Gastroesophageal sphincter (tissue), 4 donors: ENCODE measurements at places on chromosomes 1 and 21. TPM values are rescaled to one million over a fixed set of nuclear protein-coding genes. Genes with fewer than 3 reads are reported as not detected.
A peak's percentile ranks its signal among the peaks of the same experiment; 100 is the strongest.

GRCh38 chr1:20069874-20070273 lies at the start of gene PLA2G5:
TSS of gene PLA2G5 (plus strand) at chr1:20070194. CDS start at chr1:20084831, 14,637 bp downstream.
- peak; percentile 88 for ATAC-seq

DNA sequence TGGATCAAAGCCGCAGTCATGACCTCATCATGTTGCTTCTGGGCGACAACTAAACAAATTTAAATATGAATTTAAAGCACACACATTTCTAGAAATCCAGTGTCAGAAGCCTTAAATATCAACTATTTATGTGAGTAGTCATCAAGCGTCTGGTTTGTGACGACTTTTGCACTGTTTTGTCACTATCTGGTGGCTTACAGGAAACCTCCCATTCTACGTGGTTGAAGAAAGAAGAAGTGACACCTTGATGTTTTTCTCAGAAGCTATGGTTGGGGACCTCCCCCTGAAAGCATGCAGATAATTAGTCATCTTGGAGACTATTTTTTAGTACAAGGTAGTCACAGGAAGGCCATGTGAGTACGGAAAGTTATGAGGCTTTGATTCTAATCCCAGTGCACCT lies 58.5 kb downstream of the TENT5C start:
- no peak for ATAC-seq

- ATAC-seq: no peak
These were observed 76.6 kb upstream of the KIAA0040 start for GRCh38 chr1:175269151-175269550.

GRCh38 chr1:209805875-209806760 lies at the start of gene IRF6:
TSS of gene IRF6 (minus strand) at chr1:209806142. CDS start at chr1:209801413, 4,729 bp downstream.
- peak; percentile 77 for ATAC-seq

DNA sequence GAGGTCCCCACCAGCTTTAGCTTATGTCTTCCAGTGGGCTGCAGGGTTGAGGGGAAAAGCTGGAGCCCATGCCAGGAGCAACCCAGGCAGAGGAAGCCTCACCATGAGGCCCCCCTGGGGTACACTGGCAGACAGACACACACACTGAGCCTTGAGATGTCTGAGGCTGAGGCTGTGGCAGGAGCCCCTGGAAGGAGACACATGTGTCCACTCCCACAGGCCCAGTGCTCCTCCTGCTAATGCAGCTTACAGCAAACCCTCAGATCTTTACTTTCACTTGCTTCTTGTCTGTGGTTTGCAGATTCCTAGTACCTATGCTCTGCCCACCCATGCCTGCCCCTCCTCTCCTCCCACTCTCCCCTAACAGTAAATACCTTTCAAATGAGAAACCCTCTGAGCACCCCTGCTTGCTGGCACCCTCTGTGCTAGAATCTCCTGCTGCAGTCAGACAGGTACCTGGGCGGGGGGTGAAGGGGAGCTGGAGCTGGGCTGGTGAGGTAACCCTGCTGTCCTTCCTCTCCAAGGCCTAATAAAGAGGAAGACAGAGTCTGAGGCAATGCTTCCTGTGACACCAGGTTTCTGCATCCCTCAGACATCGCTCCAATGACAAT lies 63.4 kb upstream of the NEK2 start:
- ATAC-seq: no peak

GRCh38 chr1:237032029-237032428 lies 10.0 kb upstream of the RYR2 start:
- ATAC-seq: no peak

DNA sequence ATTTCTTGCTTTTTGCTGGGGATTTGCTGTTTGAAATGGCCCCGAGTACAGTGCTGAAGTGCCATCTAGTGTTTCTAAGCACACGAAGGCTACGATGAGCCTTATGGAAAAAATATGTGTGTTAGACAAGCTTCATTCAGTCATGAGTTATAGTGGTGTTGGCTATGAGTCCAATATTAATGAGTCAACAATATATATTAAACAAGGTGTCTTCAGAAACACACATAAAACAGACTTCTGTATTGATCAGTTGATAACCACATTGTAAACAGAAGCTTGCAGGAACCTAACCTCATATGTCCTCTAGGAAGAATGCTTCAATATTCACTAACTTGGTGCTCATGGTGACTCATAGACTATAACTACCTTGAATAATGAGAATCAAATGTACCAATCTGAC lies 1.7 kb upstream of the GJB5 start:
- ATAC-seq: no peak

GRCh38 chr21:42091899-42092508 lies 20.9 kb downstream of the UMODL1 start:
- no peak for ATAC-seq

- peak; percentile 86 for ATAC-seq
These were observed 145.5 kb upstream of the NRIP1 start for GRCh38 chr21:15210235-15210678.

DNA sequence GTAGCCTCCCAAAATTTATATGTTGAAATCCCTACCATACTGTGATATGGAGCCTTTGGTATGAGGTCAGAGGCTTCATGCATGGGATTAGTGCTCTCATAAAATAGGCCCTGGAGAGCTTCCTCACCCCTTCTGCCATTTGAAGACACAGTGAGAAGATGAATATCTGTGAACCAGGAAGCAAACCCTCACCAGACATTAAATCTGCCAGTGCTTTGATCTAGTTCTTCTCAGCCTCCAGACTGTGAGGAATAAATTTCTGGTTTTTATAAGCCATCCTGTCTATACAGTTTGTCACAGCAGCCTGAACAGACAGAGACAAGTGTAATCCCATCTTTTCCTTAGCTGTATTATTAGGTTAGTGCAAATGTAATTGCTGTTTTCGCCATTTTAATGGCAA lies 88.4 kb downstream of the OLFML2B start:
- ATAC-seq: no peak

DNA sequence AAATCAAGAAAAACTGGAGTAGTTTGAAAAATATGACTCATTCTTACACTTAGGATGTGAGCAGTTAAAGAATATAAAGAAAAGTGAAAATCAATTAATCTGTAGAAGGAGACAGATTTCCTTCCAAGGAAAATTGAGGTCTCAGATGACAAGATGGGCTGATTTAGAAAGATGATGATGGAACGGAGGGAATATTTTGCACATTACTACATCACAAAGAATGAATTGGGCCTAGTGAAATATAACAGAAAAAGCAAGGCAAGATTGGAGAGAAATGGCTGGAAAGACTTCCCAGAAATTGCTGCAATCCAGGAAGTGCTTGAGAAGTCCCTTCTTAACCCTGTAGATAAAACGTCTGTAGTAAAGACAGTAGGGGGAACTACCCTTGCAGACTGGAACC lies 169.1 kb upstream of the SYT6 start:
- ATAC-seq: no peak

GRCh38 chr1:101964708-101965107 lies 32.0 kb downstream of the OLFM3 start:
- ATAC-seq: no peak

DNA sequence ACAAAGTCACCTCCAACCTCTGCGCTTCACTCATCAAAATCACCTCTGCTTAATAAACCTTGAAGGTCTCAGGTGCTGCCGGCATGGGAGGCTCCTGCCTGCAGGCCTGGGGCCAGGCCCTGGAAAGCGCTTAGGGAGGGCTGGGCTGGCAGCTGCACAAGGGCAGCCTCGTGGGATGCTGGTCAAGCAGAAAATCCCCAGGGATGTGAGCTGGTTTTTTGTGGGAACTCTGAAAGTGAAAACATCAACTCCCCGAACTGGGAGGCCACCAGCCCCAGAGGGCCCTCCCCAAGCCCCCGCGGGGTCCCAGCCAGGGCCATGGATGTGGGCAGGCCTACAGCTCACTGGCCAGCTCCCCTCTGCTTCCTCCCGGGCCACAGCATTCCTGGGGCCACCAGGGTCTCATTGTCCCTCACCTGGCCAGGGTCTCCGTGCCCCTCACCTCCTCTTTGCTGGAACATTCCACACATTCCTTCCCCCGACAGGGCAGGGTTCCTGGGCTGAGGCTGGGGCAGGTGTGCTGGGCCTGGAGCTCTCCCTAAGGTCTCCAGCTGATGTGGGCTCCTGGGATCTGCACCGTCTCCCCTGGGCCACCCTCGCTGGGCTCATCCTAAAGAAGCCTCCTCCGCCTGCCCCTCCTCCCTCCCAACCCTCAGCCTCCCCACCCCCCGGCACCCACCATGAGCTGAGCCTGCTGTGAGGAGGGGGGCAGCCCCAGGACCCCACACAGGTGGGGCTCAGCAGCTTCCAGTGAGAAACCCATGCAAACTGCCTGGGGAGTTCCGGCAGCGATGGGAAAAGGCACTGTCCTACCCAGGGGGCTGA lies 36.0 kb upstream of the POFUT2 start:
- ATAC-seq: no peak

GRCh38 chr1:229217716-229218115 lies 53.2 kb upstream of the RAB4A start:
- ATAC-seq: no peak

DNA sequence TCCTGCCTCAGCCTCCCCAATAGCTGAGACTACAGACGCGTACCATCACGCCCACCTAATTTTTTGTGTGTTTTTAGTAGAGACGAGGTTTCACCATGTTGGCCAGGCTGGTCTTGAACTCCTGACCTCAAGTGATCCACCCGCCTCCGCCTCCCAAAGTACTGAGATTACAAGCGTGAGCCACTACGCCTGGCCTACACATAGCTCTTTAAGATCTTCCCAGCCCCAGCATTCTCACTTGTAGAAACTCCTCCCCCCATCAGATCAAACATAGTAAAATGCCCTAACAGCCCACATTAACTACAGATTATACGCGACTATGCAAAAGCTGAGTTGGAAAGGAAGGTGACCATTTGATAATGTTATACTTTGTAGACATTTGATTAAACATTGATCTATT lies 634.8 kb downstream of the MATN1 start:
- ATAC-seq: no peak

- ATAC-seq: no peak
These were observed 4.4 kb upstream of the UTP25 start for GRCh38 chr1:209823143-209824041.

GRCh38 chr1:166875302-166875733 lies 746 bp downstream of the TADA1 start:
- ATAC-seq: no peak

DNA sequence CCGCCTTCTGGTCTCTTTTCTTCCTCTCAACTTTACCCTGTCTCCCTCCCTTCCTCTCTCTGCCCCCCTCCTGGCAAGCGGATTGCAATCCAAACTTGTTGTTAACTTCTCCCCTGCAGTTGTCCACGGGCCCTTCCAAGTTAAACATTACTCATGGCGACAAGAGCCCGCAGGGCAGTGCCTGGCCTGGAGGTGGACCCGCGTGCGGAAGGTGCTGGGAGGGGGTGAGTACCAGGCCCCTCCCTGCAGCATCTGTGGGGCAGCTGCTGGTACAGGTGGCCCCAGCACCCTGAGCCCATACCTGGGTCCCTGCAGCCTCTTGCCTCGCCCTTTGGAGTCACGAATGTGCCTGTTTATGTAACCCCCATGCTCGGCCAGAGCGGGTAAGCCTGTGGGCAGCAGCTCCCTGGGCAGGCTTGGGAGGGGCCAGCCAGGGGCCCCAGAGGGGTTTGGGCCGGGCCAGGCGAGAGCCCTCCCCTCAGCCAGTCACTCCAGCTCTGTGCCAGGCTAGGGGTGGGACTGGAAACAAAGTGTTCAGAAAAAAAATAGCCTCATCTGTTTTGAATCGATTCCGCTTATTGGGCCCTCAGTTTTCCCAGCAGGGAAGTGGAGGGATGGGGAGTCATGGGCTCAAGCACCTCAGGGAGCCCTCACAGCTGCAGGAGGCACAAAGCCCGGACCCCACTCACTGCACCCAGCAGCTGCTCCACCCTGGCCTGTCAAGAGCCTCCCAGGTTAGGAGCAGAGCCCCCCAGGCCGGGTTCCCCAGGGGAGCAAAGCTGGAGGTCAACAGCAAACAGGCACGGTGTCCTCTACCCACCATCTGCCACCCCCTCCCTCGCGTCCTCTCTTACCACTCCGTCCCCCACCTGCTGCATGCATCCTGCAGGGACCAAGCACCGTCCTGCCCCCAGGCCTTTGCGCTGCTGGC lies 14.0 kb upstream of the FAAP20 start:
- ATAC-seq: peak; percentile 6

DNA sequence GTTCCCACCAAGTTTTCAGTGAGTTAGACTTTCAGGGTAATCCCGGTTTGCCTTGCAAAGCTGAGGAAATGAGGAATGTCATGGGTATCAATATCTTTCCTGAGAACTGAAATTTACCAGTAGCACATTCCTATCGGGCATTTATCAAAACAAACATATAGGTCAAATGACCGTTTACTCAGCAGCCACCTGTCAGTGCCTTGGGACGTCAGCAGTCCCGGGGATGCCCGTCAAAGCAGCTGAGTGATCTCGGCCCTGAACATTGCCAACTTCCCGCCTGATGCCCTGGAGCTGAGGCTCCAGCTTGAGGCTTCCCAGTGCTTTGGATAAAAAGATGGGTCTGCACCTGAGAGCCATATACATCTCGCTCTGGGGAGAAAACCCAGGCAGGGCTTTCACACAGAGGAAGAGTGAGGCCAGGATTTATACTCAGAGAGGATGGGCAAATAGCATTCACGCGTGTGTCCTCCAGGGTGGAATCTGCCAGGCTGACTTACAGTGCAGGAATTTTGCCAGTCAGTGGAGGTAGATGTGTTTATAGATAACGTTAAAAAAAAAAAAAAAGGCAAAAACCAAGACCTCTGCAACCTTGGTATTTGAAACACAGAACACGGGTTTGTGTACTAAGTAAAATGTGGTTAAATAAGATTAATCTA lies 435.7 kb upstream of the VAMP3 start:
- ATAC-seq: no peak

GRCh38 chr1:178927003-178927402 lies 56.1 kb upstream of the ANGPTL1 start:
- no peak for ATAC-seq

GRCh38 chr21:27804515-27804914 lies 837.6 kb upstream of the ADAMTS5 start:
- ATAC-seq: peak; percentile 78

- ATAC-seq: peak; percentile 20
These were observed 167.5 kb downstream of the TPR start for GRCh38 chr1:186207391-186208085.

DNA sequence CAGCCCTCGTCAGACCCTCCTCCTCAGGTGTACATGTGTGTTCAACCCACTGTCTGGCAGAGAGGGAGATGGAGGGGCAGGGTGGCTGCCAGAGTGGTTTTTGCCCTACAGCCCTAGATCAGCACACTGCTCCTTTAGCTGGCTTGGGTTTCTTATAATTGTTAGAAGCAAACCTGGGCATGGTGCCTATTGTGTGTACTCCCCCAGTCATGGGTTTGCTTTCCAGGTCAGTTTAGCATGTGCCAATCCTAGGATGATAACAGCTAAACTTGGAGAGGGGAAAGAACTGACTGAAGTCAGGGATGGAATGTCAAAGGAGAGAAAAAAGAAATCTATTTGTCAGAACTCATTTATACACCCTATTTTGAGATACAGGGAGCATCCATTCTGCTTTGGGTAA lies 63.3 kb downstream of the UCK2 start:
- ATAC-seq: no peak

- peak; percentile 32 for ATAC-seq
These were observed 85.7 kb downstream of the NRDC start for GRCh38 chr1:51792864-51793263.

Gene RGS5
- total RNA-seq: 356 TPM

Gene FAM72C
- 1.4 TPM for total RNA-seq

Gene ZMYM1
- 7.7 TPM for total RNA-seq

Gene FAM43B
- total RNA-seq: 0.62 TPM

Gene OR2L13
- total RNA-seq: not detected

Gene SLC44A5
- 0.27 TPM for total RNA-seq

Gene DCST1
- not detected for total RNA-seq

Gene PPP1R15B
- 52.5 TPM for total RNA-seq

Gene SH2D1B
- total RNA-seq: not detected
